ENCODE measurements at places on chromosomes 11 and 22. TPM values are rescaled to one million over a fixed set of nuclear protein-coding genes. Genes with fewer than 3 reads are reported as not detected.

- no peak for DNase-seq
Measured at GRCh38 chr11:119759324-119759723, 30.3 kb upstream of the NECTIN1 start.

GRCh38 chr11:85652786-85653447, 5.2 kb downstream of the TMEM126A start:
- DNase-seq: no peak

GRCh38 chr11:3613998-3614741, 27.6 kb downstream of the ART5 start:
- DNase-seq: no peak

DNA sequence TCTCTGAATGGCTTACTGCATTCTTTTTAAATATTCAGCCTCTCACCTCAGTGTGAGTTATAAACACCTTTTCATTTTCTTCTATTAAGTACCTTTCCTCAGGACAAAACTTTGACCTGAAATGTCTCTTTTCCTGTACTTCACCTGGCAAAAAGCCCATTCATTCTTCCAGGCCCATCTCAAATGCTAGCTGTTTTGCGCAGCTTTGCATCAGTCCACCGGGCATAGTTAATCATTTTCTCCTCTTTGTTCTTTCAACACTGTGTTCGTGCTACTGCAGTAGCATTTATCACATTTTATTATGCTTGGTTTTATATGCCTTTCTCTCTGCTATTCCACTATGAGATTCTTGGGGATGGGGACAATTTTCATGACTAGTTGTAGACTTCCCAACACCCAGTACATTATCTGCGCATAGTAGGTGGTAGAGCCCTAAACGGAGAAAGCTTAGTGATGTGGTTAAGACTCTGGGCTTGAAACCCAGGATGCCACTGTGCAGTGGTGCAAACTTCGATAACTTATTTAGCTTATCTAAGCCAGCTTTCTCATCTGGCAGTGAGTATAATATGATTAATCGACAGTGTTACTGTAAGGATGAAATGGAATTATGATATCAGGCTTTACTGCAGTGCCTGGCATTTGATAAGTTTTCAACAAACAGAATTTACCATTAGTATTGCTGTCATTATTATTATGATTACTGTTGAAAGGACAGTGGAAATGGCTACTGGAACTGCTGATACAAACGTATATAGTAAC, 695.7 kb downstream of the NELL1 start:
- DNase-seq: no peak

DNA sequence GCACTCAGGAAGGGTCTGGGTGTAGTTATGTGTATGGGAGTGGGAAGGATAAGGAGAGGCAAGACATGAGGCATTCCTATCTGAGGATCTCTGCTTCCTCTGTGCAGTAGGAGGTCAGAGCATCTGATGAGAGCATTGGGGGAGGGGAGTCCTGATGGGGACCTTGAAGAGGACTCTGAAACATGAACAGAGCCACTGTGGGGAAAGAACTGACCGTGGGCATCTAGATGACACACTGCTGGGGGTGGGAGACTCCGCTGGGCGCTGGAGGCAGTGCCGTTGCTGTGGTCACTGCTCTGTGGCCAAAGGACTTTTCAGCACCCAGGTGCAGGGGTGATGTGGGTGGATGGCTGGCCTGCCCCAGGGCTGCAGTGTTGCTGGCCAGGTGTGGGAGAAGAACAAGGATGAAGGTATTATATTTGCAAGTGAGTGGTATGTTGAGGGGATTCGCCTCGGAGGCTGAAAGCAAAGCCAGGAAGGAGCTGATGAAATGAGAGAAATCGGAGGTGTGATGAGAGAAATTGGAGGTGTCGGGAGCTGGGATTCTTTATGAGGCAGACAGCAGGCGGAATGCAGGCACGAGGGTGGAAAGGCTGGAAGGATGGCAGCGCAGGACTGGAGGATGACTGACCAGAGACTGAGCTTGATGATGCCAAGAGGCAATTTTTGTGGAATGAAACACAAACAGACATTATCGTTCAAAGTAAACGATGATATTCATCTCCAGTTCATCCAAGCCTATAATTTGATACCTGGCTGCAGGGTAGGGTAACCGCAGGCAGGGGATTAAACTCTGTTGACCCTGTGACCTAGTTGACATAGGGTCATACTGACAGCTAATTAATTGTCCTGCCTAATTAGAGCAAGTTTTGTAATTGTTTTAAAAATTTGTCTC, 19.4 kb upstream of the TMPRSS4 start:
- DNase-seq: no peak

DNA sequence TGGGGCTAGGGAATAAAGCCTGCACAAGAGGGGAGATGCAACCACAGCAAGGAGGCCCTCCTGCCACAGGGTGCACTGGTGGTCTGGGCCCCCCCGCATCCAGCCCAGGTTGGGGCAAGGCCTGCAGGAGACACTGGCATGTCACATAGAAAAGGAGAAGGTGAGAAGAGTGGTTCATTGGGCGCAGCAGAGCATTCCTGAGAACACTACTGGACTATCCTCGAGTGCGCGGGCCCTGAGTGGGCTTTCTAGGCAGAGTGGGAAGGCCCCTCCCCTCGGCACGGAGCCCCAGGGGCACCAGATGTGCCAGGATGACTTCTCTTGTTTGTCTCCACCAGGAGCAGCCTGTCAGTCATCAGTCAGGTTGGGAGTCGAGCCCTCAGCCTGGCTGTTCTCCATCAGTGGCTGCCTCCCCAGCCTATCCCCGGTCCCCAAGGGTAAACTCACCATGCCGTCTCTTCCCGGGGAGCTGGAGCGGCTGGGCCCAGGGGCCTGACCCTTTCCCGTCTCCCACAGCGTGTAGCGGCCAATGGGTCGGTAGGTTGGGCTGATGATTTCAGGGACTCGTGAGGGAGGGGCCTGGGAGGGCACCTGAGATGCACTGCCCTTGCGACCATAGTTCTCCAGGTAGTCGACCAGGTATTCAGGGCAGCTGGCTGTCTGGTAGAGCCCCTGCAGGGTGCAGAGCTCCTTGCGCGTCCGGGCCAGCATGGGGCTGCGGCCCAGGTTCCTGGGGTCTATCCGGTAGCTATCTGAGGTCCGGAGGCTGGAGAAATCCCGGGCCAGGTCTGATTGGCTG, 9.0 kb downstream of the USP2 start:
- DNase-seq: no peak

GRCh38 chr11:19102521-19102900, 14.5 kb upstream of the ZDHHC13 start:
- no peak for DNase-seq

DNA sequence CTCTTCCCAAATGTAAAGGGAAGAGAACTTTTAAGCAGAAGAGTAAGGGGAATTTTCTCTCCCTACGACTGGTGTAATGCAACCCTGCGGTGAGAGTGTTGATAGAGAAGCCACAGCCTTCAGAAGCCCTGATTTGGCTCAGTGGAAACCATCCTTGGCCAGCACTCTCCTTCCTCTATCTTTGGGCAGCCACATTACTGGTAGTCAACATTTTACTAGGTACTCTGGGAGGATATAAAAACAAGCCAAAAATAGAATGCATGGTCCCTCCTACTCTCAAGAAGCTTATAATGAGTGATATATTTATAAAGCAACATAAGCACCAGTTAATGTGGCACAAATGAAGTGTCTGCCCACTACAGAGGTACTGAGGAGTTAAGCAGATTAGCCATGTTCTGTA, 201.8 kb upstream of the NCAM1 start:
- DNase-seq: no peak

USH1C gene
- 68.1 TPM for polyA plus RNA-seq

- DNase-seq: no peak
Measured at GRCh38 chr11:47272706-47273105, 2.8 kb downstream of the MADD start.

DNA sequence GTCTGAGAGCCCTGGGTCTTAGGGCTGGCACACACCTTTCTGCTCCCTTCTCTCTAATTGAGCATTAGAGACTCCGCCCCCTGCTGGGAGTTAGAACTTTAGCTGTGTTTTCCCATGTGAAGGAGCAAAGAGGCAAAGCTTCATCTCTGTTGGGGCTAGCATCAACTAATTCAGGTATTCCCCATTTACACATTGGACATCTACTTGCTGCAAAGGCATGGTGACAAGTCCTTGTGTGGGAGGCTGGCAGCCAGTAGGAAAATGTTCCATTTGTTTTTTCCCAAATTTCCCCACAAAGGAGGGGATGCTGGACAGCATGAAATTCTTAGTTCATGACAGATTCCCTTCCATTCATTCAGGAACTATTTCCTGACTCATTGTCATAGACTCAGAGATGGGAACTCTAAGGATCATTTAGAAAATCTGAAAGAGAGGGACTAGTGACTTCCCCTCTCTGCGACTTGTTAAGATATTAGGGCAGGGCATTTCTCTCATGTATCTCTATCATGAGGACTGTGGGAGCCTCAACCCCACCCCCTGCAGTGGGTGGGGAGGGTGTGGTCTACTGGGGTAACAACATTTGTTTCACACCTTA, 3.6 kb downstream of the CD44 start:
- no peak for DNase-seq

FXYD6 gene
- polyA plus RNA-seq: 147 TPM

ADAMTS8 gene
- 3.7 TPM for polyA plus RNA-seq

SCGB1D2 gene
- polyA plus RNA-seq: 2.5 TPM

MRGPRX2 gene
- not detected for polyA plus RNA-seq

DNA sequence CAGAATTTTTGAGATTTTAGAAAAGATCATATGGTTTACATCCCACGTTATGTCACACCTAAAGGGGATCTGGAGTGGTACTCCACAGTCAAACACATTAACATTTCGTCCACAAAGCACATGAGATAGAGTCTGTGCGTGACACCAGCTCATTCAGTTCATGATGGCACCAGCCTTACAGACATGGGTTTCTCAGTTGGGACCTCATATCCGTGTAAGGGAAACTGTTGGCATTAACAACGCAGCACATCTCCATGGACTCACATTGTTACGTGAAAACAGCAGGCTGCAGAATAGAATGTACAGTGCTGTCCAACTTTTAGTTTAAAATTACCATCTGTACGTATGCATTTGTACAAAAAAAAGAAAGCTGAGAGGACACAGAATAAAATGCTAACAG, 14.0 kb downstream of the RIC8A start:
- DNase-seq: no peak

RPS6KB2 gene
- 45.4 TPM for polyA plus RNA-seq

SLC5A1 gene
- 1.3 TPM for polyA plus RNA-seq

Measured in right renal pelvis (tissue), 4 donors.